ENCODE measurements at places on chromosomes 3 and 15.
A peak's percentile ranks its signal among the peaks of the same experiment; 100 is the strongest.

- no peak for DNase-seq
These were observed 77.4 kb upstream of the PLCL2 start for GRCh38 chr3:16807391-16807790.

GRCh38 chr3:118884748-118885206, 149.9 kb downstream of the IGSF11 start:
- peak; percentile 82 for DNase-seq

DNA sequence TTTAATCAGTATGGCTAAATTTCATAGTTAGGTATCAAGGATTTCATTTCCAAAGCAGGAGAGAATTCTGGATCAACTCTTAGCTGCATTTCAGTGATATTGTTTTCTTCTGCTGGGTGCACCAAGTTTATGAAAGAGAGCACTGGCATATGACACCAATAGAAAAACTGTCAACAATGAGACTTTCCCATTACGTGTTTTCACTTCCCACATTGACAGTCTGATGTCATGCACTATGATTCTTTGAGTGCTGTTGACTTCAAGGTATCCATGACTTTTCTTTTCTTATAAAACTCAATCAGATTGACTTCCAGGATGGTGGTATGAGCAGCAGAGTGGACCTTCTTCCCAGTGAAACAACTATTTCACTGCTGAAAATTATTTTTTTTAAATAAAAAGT, 476.1 kb downstream of the EDEM1 start:
- DNase-seq: no peak

- DNase-seq: no peak
These were observed 1.7 kb downstream of the DYNC1LI1 start for GRCh38 chr3:32568953-32569352.

DNA sequence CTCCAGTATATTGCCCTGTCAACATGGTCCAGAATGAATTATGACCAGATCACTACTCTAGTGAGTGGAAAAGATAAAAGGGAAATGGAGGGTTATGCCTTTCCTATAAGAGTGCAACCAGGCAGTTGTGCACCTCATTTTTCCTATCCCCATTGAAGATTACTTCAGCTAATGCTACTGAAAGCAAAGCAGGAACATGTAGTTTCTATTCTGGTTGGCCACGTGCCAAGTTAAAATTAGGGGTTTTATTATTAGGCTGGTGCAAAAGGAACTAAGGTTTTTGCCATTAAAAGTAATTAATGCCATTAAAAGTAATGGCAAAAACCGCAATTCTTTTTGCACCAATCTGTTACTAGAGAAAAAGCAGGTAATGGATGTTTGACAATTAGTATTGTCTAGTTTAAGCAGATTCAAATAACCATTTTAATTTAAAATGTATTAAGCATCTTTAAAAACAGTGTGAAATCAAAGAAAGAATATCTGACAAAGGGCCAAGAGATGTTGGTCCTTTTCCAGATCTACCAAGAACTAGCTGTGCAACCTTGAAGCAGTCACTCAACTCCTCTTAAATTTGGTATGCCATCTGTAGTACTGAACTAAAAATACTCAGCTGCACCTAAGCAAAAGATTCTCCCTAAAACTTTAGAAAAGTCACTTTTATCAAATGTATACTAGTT, 567.5 kb upstream of the CCDC54 start:
- DNase-seq: no peak

Data from nephron progenitor cell (in vitro differentiated cells).